Stimulated activated CD8-positive, alpha-beta memory T cell treated with anti-CD3 and anti-CD28 coated beads, Interleukin-2, amount 100 ng/mL, for 48 hours (primary cell): ENCODE measurements at places on chromosomes 1 and 21.

DNA sequence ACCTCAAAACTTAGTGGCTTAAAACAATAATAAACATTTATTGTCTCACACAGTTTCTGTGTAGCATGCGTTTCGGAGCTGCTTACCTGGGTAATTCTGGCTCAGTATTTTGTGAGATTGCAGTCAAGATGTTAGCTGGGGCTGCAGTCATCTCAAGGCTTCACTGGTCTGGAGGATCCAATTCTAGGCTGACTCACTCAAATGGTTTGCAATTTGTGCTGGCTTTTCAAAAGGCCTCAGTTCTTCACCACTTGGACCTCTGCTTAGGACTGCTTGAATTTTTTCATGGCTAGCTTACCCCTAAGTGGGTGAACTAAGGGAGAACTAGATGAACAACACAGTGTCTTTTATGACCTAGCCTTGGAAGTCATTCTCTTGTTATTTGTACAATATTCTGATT lies 21.0 kb downstream of the XPR1 start:
- DNase-seq = no peak

DNA sequence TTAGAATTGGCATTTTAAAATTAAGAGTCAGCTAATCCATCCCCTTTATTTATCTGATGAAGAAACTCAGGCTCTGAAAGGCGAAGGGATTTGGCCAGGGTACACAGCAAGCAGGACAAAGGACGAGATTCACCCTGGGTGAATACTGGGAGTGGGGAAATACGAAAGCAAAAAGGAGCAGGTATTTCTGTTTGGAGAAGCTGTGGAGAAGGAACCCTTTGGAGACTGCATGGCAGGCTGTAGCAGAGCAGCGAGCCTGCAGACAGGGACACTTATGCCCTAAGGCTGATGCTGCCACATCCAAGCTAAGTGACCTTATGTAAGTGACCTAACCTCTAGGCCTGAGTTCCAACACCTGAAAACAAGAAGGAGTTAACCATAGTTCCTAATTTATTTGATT lies 207.2 kb upstream of the C1orf87 start:
- no peak for DNase-seq

DNA sequence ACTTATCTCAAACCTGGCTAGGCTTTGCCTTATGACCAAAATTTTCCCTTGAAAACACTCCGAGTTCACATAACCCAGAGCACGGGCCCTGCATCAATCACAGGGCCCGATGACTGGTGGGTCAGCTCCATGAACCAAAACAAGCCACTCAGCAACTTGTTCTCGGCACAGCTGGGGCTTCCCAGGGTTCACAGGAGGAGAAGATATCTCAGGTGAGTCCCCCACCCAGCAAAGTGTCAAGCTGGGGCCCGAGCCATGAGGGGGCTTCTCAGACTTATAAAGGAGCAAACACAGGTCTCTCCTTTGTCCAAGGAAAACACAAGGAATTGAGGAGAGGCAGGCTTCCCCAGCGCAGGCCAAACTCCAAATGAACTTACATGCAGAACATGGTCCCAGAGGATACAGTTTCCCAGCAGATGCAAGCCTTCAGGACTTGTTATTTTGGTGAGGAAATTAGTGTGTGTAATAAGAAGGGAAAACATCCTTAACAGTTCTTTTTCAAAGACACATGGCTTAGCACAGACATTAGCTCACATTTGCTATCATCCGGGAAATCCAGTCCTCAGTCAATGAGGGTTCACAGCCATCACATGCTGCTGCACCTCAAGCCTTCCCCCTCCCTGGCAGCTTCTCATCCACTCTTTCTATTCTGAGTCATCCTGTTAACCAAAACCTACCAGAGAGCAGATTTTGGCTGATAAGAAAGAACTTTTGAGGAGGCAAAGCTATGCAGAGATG lies 98.1 kb upstream of the NFIA start:
- no peak for DNase-seq

GRCh38 chr21:19608101-19608621 lies 1204.6 kb upstream of the TMPRSS15 start:
- no peak for DNase-seq

DNA sequence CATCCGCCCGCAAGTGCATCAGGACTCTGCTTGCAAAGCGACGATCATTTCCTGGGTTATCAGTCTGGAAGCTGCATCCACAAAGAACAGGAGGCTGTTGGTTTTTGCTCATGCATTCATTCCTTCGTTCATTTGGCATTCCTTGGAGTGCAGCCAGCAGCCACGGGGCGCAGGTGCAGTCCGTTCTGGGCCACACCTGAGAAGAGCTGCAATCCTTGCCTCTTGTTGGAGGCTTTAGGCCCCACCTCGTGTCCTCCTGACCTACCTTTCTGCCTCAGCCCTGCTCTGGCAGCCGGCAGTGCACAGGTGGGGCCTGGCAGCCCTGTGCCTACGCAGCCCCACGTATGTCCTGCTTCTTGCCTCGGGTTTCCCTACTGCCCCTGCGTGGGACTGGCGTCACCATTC lies 19.6 kb upstream of the C2CD2 start:
- DNase-seq = no peak

- no peak for DNase-seq
Observed at GRCh38 chr1:11059155-11059967, 457 bp downstream of the SRM start.

GRCh38 chr1:154925335-154926170 lies 11.0 kb downstream of the PMVK start:
- no peak for DNase-seq

- no peak for DNase-seq
Observed at GRCh38 chr21:39696618-39697017, 48.4 kb upstream of the IGSF5 start.

- DNase-seq = peak; percentile 64
Observed at GRCh38 chr1:153617663-153618062, 1.5 kb upstream of the S100A14 start.

GRCh38 chr1:46606255-46606965 lies 2.3 kb upstream of the MKNK1 start:
- DNase-seq = no peak

GRCh38 chr1:158494796-158495195 lies 22.8 kb downstream of the OR10R2 start:
- no peak for DNase-seq

DNA sequence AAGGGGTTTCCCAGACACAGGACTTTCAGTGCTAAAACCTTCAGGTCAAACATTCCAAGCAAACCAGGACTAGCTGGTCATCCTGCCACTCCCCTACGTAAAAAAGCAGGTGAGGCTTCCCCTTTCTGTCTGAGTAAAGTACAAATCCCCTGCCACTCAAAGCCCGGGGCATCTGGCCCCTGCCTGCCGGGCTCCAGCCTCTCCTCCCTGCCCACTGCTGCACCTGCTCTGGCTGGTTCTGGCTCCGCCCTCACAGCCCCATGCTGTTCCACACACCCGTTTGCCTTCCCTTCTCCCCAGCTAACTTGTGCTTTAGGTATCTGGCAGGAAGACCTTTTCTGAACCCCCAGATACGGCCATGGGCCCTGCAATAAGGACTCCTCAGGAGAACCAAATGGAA lies 23.3 kb upstream of the S100A7 start:
- DNase-seq = no peak

- DNase-seq = no peak
Observed at GRCh38 chr1:175848329-175848728, 104.9 kb upstream of the TNR start.

GRCh38 chr1:65459397-65459768 lies 38.9 kb downstream of the LEPR start:
- DNase-seq = no peak

DNA sequence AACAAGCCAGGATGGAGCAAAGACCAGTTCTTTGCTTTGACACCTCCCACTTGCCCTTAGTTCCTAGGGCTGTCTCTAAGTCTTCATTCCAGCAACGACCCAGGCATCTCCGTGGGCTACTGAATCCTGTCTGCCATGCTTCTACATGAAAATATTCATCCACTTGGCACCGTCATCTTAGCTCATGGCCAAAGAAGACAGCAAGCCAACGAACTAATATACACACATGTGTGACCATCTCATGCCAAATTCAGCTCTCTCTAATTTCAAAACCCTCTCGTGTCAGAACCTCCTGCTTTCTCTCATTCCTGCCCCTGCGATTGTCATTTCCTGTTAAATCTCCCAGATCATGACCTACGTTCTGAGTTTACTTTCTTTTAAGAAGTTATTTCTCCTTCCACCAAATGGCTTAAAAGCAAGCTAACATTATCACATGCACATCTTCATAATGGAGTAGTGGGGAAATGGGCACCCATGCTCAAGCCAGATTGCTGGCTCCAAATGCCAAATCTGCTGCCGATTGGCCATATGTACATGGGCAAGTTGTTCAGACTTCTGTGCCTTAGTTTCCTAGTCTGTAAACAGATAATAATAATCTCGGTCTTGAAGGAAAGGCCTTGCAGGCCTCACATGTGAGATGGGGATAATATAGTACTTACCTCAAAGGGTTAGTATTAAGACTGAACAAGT lies 373.4 kb downstream of the USH2A start:
- DNase-seq = no peak

DNA sequence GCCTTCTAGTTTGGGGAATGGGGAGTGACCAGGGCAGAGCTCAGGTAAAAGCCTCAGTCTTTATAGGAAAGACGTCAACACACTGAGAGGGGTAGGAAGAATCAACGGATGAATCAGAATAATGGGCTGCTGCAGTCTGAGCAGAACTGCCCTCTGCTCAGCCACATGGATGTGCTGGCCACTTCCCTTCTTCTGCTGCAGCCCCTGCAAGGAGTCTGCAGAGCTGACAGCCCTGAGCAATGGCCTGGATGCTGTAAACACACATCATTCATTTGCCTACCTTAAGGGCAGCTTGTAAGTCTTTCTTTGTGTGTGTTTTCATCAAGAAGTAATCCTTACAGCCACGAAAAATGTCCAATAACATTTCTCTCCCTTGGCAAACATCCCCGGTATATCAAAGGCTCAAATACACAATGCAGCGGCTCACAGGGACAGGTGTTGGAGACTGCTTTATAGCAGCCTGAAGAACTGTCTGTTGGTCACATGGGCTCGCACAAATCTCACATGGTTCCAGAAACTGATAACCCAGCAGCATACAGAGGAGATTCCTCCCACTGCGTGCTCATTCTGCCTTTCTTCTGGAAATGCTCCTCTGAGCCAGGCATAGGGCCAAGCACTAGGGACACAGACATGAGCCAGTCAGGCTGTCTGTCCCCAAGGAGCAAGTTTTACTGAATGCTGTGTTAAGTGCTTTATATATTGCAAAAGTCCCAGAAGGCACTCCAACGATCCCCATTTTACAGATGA lies 110.1 kb downstream of the HMGB4 start:
- no peak for DNase-seq

DNA sequence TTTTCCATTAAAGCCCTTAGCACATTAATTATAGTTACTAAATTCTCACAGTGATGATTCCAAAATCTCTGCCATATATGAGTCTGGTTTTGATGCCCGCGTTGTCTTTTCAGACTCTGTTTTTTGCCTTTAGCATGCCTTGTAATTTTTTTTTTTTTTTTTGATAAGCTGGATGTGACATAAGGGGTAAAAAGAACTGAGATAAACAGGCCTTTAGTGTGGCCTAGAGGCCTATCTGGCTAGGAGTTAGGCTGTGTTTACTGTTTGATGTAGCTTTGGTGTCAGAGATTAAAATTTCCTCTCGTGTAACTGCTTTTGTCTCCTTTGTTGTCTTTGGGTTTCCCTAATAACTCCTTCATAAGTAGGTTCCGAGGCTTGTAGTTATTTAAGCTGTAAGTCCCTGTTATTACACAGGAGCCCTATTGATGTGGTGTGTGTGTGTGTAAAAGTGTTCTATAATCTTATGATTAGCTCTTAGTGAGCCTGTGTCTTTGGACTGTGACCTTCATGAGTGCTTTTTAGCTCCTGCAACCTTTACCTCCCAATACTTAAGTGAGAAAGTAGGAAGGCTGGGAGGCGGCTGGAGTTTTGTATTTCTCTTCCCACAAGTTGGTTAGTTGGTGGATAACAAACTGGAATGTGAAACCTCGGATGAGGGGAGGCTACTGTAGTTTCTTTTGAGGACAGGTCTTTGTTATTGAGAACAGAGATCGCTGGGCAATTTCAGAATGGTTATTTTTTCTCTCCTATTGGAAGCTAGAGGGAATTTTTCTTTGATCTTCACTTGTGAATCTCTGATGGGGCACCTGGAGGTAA lies 19.3 kb downstream of the HS2ST1 start:
- DNase-seq = no peak
